Activated T-cell treated with anti-CD3 and anti-CD28 coated beads, Interleukin-2, amount 50 U/mL, for 72 hours (primary cell): ENCODE measurements at places on chromosomes 4 and X.

DNA sequence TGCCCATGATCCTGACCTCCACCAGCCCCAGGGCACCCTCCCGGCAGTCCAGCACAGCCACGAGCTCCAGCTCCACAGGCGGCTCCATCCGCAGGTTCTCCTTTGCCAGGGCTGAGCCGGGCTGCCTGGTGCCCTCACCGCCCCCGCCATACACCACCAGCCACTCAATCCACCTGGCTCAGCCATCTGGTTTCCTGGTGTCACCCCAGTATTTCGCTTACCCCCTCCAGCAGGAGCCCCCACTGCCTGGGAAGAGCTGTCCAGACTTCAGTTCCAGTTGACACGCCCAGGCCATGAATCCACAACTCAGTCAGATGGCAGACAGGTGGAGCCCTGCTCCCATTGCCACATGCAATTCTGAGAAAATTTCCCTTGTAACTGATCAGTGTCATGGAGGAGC, 3.9 kb downstream of the SHISA3 start:
- no peak for DNase-seq

- DNase-seq = no peak
Observed at GRCh38 chr4:8286719-8287342, 17.3 kb downstream of the HTRA3 start.

- DNase-seq = no peak
Observed at GRCh38 chr4:168248176-168248710, 70.3 kb downstream of the DDX60 start.

GRCh38 chr4:94453391-94453963, 1.7 kb downstream of the PDLIM5 start:
- DNase-seq = no peak

GRCh38 chr4:146458594-146458993, 63.1 kb downstream of the SLC10A7 start:
- peak; percentile 8 for DNase-seq

- no peak for DNase-seq
Observed at GRCh38 chrX:118825227-118825626, 1.6 kb downstream of the ZCCHC12 start.
